BJ (cell line): ENCODE measurements at places on chromosomes 7 and 10. TPM values are rescaled to one million over a fixed set of nuclear protein-coding genes. Genes with fewer than 3 reads are reported as not detected.

NSUN6 gene
- 2.7 and 5.0 TPM in 2 replicates for polyA plus RNA-seq

SPDYE6 gene
- polyA plus RNA-seq, result not detected in 2 replicates

MCU gene
- polyA plus RNA-seq, result 78.7 and 95.7 TPM in 2 replicates

OR2A1 gene
- polyA plus RNA-seq, result 0.13 TPM in 1 of 2 replicates, not detected in the other

ADAP1 gene
- polyA plus RNA-seq, result 3.2 and 5.1 TPM in 2 replicates

COL26A1 gene
- polyA plus RNA-seq, result 0.29 and 0.48 TPM in 2 replicates

GRCh38 chr7:43583424-43584194 is 701 bp downstream of the STK17A start:
- DNase-seq, result no peak

GRCh38 chr10:101114646-101115045 is 16.5 kb upstream of the TLX1 start:
- no peak for DNase-seq
